ENCODE measurements at places on chromosomes 7 and 10.

- no peak for DNase-seq
Observed at GRCh38 chr7:157775021-157775559, 438.3 kb downstream of the DNAJB6 start.

GRCh38 chr7:134651991-134652390, 5.3 kb downstream of the BPGM start:
- DNase-seq = no peak

DNA sequence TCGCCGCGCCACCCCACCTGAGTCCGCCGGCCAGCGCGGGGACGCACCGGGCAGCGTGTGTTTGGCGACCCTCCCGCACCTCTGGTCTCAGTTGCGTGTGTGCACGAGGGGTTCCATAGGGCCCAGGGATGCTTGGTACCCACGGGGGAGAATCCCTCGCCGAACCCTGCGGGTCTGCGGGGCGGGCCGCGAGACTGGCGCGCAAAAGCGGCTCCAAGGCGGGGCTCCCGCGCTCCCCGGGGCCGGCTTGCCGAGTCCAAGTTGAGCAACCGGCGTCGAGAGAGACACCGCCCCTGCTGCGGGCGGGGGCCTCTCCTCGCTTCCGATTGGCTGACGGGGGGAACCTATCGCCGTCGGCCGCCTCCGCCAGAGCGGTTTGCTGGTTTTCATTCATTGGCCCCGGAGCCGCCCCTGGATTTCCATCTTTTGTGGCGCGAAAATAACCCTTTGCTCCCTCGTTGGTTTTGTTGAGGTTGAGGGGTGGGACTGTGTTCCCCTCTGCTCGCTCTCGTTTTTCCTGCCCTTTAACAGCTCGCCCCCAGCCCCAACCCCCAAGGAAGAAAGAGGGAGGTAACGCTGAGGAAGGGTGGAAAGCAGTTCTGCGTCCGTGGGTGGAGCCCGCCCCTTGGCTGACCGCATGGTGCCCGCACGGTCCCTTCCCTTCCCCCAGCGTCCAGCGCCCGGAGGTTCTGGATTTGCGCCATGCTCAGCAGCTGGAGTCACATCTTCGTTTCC, 4.0 kb upstream of the IGF2BP3 start:
- no peak for DNase-seq

DNA sequence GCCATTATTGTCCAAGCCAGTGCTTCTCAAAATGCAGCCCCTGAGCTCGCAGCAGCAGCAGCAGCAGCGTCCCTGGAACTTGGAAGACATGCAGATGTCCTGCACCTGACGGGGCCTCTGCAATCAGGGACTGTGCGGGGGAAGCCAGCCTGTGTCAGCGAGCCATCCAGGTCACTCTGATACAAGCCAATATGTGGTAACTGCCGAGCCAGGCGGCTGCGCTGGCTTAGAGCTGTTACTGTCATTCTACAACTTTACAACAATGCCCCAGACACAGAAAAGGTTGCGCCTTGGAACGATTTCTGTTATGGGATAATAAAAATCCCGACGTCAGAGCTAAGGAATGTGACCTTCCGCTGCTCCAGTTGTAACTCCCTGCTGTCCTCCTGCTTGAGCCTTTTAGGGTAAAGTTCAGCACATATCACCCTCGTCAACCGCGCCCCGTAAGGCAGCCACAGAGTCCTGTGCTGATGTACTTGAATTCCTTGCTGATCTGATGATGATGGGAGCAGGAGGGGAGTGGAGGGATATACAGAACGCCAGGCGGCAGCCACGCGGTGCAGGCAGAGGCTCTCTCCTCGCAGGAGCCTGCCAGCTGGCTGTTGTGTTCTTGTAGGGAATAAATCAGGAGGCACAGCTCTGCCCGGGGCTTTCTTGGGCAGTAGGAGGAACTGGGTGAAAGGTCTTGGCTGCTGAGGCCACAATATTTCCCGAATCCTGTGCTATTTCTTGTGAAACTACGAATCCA, 20.0 kb upstream of the CRYGN start:
- DNase-seq = no peak

GRCh38 chr7:71721742-71722141, 589.8 kb downstream of the GALNT17 start:
- DNase-seq = no peak

- DNase-seq = no peak
Observed at GRCh38 chr10:43225787-43226153, 41.1 kb downstream of the RASGEF1A start.

DNA sequence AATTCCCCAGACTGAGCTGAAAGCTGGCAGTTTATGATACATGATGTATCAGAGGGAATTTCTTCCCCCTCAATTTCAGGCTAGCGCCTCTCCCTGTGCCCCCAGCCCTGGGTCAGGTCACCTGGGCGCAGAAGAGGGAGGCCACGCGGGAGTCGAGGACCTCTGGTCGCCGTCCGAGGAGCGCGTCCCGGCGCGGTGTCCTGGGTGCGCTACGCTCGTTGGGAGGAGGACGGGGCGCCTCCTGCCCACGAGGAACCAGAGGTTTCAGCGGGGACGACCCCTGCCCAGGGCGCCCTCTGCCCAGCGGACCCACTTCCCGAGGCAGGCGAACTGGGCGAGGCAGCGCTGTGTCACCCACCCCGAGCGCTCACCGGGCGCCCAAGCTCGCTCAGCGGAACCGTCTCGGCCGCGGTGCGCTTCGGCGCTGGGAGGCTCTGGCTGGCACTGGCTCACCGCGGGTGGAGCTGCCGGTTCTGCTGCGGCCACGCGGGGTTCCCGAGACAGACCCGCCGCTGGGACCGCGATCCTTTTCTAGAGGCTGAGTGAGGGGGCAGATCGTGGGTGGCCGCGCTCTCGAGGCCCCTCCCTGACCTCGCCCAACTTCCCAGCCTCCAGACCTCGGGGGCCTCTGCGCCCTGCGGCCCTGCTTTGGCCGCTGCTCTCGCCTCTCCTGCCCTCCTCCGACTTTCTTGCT, at the start of gene FAM237B:
Gene FAM237B (minus strand): TSS at position 504 of the 694 bp plus-strand sequence. CDS start 1,556 bp downstream, outside the sequence.
- no peak for DNase-seq

- no peak for DNase-seq
Observed at GRCh38 chr10:77188000-77188395, 449.6 kb downstream of the KCNMA1 start.

DNA sequence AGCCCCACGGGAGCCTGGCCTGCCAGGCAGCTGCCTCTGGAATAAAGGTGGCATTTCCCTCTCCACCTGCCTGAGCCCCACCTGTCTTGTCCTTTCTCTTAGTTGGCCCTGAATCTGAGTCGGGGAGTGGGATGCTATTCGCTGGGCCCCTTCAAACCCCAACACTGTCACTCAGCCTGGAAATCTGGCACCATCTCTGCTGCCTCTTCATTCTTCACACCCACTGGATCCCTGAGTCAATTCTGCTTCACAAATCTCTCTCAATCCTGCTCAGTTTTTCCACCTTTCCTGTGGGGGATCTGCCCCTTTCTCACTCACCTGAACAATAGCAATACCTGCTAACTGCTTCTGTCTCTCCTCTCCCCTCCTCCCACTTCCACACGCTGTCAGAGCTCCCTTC, 10.6 kb downstream of the CRTAC1 start:
- no peak for DNase-seq

GRCh38 chr10:60310740-60311139, 78.9 kb downstream of the ANK3 start:
- no peak for DNase-seq

DNA sequence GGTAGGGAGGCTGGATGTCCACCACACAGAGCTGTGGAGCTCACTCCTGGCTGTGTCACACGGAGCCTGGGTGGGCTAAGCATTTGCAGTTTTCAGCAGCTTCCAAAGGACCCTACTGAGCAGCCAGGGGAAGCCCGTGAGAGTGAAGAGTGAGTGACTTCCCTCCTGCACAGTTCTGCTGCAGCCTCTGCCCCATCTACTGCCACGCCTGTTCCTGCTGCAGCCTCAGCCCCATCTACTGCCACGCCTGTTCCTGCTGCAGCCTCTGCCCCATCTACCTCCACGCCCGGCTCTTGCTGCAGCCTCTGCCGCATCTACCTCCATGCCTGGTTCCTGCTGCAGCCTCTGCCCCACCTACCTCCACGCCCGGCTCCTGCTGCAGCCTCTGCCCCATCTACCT, 12.2 kb downstream of the ADAM8 start:
- no peak for DNase-seq

DNA sequence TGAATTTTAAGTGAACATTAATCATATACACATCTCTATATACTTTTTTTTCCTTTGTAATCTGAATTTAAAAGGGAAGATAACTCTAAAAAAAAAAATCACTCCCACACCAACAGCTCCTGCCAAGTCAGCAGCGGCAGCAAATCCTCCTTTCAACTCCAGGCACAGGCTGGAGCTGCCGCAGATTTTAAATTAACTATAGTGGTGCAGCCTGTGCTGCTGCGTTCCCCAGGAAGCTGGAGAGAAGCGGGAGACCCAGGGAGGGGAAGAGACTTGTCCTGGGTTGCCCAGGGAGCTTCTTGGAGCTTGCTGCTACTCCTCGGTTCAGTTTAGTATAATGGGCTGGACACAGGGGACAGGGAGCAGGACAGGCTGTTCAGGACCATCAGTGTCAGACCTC, 32.6 kb upstream of the HSPB1 start:
- DNase-seq = no peak

DNA sequence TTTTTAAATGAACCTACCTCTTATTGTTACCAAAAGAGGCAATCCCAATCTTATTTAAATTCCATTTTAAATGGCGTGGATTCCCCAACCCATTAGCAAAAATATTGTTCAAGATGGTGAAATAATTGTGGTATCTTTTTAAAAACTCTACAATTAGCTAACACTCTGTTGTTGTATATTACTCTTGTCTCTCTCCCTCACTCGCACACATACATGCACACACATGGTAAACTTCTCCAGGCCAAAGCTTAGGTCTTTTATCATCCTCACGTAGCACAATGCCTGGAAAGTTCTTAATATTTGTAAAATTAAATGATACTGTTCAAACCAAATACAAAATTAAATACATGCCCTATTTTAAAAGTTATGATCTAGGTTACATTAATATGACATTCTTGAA, 169.2 kb upstream of the WNT16 start:
- DNase-seq = no peak

DNA sequence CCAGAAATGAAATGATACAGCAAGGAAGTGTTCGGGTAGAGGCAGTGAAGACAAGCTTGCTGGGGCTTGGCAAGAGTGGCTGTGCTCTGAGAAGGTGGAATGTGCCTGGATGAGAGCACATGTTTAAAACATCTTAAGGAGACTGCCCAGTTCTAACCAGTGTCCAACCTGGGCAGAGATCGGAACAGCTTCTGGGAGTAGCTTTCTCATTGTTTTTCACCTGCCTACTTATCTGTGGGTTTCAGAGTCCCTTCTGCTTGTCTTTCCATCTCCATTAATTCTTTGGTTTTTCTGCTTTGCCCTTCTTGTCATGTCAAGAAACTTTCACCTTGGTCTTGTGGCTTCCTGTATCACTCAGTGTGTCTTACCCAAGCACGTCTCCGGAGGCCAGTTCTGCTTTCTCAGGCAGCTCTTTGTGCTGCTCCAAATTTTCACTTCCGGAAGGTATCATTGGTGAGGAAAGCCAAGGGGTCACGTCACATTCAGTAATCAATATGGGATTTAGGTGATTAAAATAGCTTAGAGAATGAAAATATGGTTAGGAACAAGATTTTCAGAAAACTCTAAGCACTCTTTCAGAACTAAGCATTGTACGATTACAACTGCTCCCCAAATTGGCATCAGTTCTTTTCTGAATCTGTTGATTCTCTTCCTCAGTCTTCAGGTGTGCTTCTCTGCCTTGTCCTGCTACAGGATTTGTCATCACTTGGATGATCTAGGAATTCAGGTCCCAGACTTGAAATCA, 5.5 kb upstream of the LAMB4 start:
- no peak for DNase-seq

GRCh38 chr10:13913897-13914296, 327.1 kb downstream of the PRPF18 start:
- DNase-seq = no peak

DNA sequence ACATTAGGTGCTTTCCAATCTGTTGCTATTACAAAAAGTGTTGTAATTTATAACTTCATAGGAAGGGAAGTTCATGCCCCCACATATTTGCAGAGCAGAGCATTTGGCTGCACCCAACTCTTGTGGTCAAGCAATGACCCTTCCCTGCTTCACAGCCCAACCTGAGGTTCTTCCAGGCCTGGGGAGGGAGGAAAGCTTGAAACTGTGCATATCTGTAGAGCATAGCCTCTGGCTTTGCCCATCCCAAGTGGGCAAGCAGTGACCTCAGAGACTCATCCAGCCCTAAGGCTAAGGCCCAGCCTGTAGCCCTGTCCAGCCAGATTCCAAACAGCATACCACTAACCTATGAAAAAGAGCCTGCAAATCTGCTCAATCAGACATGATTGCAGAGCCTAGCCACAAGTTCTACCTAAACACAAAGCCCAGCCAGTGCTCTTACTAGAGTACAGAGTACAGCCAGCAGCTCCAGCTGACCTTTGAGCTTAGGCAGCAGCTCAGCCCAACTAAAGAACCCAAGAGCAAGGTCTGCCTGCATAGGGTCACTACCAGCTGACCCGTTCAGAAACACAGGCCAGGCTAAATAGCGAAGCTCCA, 14.4 kb upstream of the GSTK1 start:
- DNase-seq = no peak

- no peak for DNase-seq
Observed at GRCh38 chr10:111240348-111240747, 163.5 kb downstream of the ADRA2A start.

DNA sequence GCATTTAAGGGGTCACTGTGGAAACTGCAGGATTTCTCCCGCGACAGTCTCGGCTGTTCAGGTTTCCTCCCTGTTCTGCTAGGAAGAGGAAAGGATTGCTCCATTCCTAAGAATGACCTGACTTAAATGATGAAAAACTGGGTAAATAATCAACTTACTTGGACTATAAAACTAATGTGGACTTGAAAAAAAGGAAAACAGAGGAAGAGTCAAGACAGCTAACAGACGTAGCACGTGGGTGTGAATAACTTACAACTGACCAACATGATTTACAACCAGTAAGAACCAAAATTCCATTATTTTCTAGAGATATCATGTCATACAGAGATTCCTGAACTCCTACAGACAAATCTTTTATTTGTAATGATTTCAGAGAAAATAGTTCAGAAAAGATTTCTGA, 93.8 kb downstream of the ADAM12 start:
- no peak for DNase-seq

- DNase-seq = no peak
Observed at GRCh38 chr10:983401-983800, 4.8 kb upstream of the GTPBP4 start.

DNA sequence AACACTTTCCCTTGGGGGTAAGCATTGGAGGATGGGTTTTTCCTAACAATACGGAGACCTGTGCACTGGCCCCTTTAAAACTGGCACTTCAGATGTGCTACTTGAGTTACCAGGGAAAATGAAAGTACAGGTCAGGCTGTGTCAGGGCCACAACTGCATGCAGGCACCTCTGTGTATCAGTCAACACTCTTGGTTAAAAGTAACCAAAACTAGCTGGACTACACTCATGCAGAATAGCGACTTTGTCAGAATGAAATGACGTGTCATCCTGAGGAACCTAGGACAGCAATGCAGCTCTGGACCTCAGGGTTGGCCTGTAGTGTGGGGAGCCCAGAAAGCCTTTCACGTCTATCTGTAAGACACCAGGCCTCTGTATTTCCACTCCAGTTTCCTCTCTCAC, 33.8 kb upstream of the SMKR1 start:
- no peak for DNase-seq

All from activated naive CD8-positive, alpha-beta T cell treated with anti-CD3 and anti-CD28 coated beads, Interleukin-2, amount 50 U/mL, for 16 hours (primary cell).